ENCODE measurements at places on chromosomes 3 and 15. TPM values are rescaled to one million over a fixed set of nuclear protein-coding genes. Genes with fewer than 3 reads are reported as not detected.

DNA sequence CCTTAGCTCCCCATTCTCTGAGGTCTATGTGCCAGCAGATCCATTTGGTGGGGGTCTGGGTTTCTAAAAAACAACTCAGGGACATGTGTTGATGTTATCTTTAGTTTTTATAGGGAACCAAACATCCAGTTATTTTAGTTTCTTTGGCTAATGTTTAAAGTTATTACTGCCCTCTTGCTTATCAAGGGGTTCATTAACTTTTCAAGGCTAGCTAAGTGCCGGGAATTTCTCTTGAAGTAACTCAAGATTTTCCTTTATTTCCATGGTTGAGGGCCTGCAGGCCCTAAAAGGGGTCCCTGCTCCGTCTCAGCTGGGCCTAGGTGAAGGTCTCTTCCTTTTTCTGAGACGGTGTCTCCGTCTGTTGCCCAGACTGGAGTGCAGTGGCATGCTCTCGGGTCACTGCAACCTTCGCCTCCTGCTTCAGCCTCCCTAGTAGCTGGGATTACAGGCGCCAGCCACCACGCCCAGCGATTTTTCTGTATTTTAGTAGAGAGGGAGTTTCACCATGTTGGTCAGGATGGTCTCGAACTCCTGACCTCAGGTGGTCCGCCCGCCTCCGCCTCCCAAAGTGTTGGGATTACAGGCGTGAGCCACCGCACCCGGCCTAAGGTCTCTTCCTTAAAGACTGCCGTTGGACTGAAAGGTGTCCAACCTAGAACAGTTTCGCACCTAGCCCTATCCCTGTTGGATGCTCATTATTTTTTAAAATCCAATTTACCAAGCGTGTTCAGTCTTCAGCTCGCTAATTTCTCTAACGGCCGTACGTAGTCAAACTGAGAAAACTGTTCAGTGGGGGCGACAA lies 1.3 kb upstream of the OXSR1 start:
- DNase-seq = no peak

SLC12A1 gene
- not detected for total RNA-seq

GABRB3 gene
- 0.54 TPM for total RNA-seq

- DNase-seq = no peak
These were observed 8.5 kb downstream of the MYZAP start for GRCh38 chr15:57600197-57600596.

GRCh38 chr3:7854266-7854665 lies 647.4 kb upstream of the LMCD1 start:
- DNase-seq = no peak

IL5RA gene
- total RNA-seq = not detected

GRCh38 chr3:61663356-61664104 lies 102.2 kb downstream of the PTPRG start:
- DNase-seq = no peak

GRCh38 chr15:43209059-43209824 lies 11.6 kb downstream of the EPB42 start:
- DNase-seq = no peak

GRCh38 chr3:9932843-9933560 lies 632 bp upstream of the CRELD1 start:
- peak; percentile 72 for DNase-seq

DNA sequence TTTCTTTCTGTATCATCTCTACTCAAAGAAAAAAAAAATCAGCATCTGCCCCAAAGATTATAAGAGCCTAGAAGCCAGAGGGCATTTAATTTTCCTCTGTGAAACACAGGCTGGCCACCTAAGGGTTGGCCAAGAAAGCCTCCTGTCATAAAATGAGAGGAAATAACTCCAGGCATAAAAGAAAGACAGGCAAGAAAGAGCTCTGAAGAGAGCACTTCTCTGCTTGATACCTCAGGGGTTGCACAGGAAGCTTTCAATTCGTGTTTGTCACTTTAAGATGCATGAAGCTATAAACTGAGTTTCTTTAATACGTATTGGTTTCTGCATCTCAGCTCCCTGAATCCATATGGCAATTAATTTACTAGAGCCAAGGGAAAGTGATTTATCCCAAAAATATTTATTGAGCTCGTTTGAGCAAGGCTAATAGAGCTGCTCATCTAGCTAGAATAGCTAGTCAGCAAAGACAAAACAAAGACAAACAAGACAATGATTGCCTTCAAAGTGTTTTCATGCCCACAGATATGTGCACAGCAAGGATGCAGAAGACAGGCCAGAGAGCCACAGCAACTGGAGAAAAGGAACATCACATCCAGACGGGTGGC lies 35.5 kb downstream of the ATP8B4 start:
- no peak for DNase-seq

U2SURP gene
- 29.4 TPM for total RNA-seq

- no peak for DNase-seq
These were observed 500.1 kb downstream of the PYDC2 start for GRCh38 chr3:191961022-191961421.

OXSR1 gene
- 50.5 TPM for total RNA-seq
